ENCODE measurements at places on chromosomes 4 and X. TPM values are rescaled to one million over a fixed set of nuclear protein-coding genes. Genes with fewer than 3 reads are reported as not detected.

Gene VCX
- not detected for total RNA-seq

Gene TLR8
- total RNA-seq, result 35.7 TPM

Gene MAGEA8
- not detected for total RNA-seq

Gene PCSK1N
- total RNA-seq, result not detected

Gene RNF150
- total RNA-seq, result 16.8 TPM

Gene GPR82
- total RNA-seq, result 0.93 TPM

Gene CCDC120
- 4.8 TPM for total RNA-seq

Gene CENPVL1
- total RNA-seq, result not detected

Gene CD40LG
- total RNA-seq, result 1.9 TPM

Gene EMCN
- 3.8 TPM for total RNA-seq

Gene AMTN
- not detected for total RNA-seq

Gene CHRDL1
- total RNA-seq, result 92.6 TPM

Gene PRR32
- not detected for total RNA-seq

Gene LGI2
- total RNA-seq, result 0.51 TPM

- H3K27ac ChIP-seq, result no peak overlapping the region
- H3K4me1 ChIP-seq, result no peaks in the 10 kb centered on the region
- H3K4me3 ChIP-seq, result no peak overlapping the region
- DNase-seq, result no peak
These were observed 375.3 kb downstream of the PCDH10 start for GRCh38 chr4:133524369-133524768.

DNA sequence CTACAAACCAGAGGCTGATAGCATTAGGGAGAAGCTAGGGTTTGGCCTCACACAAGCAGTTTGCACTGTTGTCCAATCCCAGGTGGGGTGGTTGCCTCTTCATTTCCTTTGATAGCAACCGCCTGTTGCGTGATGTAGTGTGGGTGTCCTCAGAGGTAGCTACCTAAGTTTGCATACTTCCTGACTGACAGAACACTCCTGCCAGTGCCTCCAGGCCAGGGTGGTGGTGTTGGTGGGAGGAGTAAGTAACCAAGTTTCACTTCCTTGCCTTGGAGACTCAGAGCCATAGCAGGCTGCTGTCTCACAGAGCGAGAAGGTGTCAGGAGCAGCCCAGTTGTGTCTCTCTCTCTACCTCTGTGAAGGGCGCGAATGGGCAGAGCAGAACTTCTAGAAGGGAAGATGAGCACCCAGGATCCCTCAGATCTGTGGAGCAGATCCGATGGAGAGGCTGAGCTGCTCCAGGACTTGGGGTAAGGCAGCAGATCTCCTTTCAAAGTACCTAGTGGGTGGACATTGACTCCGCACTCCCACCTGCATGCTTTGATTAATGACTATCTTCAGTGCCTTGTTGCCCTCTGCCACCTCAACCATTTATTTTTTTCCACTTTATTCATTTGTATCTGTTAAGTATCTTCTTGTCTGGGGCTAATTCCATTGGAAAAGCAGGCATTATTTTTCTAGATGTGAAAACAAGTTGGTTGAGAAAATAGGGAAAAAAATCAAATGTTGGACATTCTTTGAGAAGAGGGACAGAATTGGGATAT, at the start of gene DAPP1:
DAPP1 (plus strand) TSS at position 283 of the 764 bp plus-strand sequence; CDS start at position 370, 87 bp downstream.
- peak within 1 kb of the TSS; percentile 54 for H3K4me3 ChIP-seq
- H3K27me3 ChIP-seq, result no peaks in the 10 kb centered on the region
- peak; percentile 93 for DNase-seq
- H3K27ac ChIP-seq, result peak within 1 kb of the TSS; percentile 90
- no peaks in the 10 kb centered on the region for H3K36me3 ChIP-seq
- peaks cover 49% of the 10 kb centered on the region for H3K4me1 ChIP-seq

GRCh38 chr4:24137671-24138601, 248.1 kb upstream of the PPARGC1A start:
- no peaks in the 10 kb centered on the region for H3K4me1 ChIP-seq
- no peak for DNase-seq
- H3K4me3 ChIP-seq, result no peak overlapping the region
- no peak overlapping the region for H3K27ac ChIP-seq

GRCh38 chr4:186927624-186928023, 204.0 kb upstream of the FAT1 start:
- no peak overlapping the region for H3K27ac ChIP-seq
- no peak overlapping the region for H3K4me3 ChIP-seq
- H3K27me3 ChIP-seq, result no peaks in the 10 kb centered on the region
- no peaks in the 10 kb centered on the region for H3K36me3 ChIP-seq

- H3K4me1 ChIP-seq, result no peaks in the 10 kb centered on the region
- no peak overlapping the region for H3K27ac ChIP-seq
- no peak overlapping the region for H3K4me3 ChIP-seq
- no peaks in the 10 kb centered on the region for H3K36me3 ChIP-seq
- no peaks in the 10 kb centered on the region for H3K27me3 ChIP-seq
These were observed 203.0 kb downstream of the ARAP2 start for GRCh38 chr4:36041340-36041739.

- H3K27ac ChIP-seq, result no peak overlapping the region
- no peaks in the 10 kb centered on the region for H3K4me1 ChIP-seq
- H3K4me3 ChIP-seq, result no peak overlapping the region
- H3K27me3 ChIP-seq, result peaks cover 91% of the 10 kb centered on the region
- no peaks in the 10 kb centered on the region for H3K36me3 ChIP-seq
These were observed 129.2 kb downstream of the FAM53A start for GRCh38 chr4:1554876-1555265.

DNA sequence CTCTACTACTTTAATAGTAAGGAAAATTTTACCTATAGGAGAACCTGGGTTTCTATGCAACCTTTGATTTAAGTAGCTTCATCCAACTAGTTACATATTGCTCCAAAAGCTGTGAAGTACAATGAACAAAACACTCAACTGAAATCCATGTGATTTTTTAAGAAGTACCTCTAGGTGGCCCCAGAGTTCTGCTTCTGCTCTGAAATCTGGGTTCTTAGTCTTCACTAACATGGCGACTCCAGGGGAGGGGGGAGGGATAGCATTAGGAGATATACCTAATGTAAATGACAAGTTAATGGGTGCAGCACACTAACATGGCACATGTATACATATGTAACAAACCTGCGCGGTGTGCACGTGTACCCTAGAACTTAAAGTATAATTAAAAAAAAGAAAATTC, 73.4 kb upstream of the MAGEB2 start:
- no peak overlapping the region for H3K4me3 ChIP-seq
- H3K4me1 ChIP-seq, result no peaks in the 10 kb centered on the region
- no peak overlapping the region for H3K27ac ChIP-seq
- H3K27me3 ChIP-seq, result no peaks in the 10 kb centered on the region

GRCh38 chr4:99749445-99750391, 66.9 kb upstream of the DAPP1 start:
- no peaks in the 10 kb centered on the region for H3K4me1 ChIP-seq
- H3K27me3 ChIP-seq, result no peaks in the 10 kb centered on the region
- no peak overlapping the region for H3K4me3 ChIP-seq
- no peaks in the 10 kb centered on the region for H3K36me3 ChIP-seq

GRCh38 chrX:44003975-44004374, 30.8 kb upstream of the NDP start:
- DNase-seq, result no peak
- no peak overlapping the region for H3K27ac ChIP-seq
- no peaks in the 10 kb centered on the region for H3K36me3 ChIP-seq
- no peaks in the 10 kb centered on the region for H3K27me3 ChIP-seq

GRCh38 chrX:101552714-101553113, 2.4 kb downstream of the ARMCX1 start:
- no peak for DNase-seq
- no peaks in the 10 kb centered on the region for H3K4me1 ChIP-seq
- no peaks in the 10 kb centered on the region for H3K27me3 ChIP-seq
- peaks cover 3% of the 10 kb centered on the region for H3K36me3 ChIP-seq
- no peak overlapping the region for H3K27ac ChIP-seq

GRCh38 chrX:10010686-10011085, 43.5 kb downstream of the CLDN34 start:
- H3K4me1 ChIP-seq, result peaks cover 24% of the 10 kb centered on the region
- peak overlapping the region; percentile 0 for H3K27ac ChIP-seq

DNA sequence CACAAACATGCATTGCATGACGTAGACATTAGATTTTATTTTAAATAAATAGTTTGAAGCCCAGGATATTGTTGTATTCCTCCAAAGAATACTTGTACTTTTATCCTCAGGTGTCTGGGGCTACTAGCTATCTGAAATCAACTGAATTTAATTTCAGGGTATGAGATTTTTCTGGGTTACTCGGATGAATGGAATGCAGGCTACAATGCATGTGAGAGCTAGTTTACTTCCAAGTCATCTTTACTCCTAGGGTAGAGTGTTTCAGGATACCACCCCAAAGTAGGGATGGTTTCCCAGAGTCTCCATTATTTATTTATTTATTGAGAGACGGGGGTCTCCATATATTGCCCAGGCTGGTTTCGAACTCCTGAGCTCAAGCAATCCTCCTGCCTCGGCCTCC, 66.4 kb downstream of the HPRT1 start:
- no peaks in the 10 kb centered on the region for H3K36me3 ChIP-seq
- no peak overlapping the region for H3K4me3 ChIP-seq
- no peaks in the 10 kb centered on the region for H3K4me1 ChIP-seq
- H3K27ac ChIP-seq, result no peak overlapping the region
- no peaks in the 10 kb centered on the region for H3K27me3 ChIP-seq
- DNase-seq, result no peak

- no peaks in the 10 kb centered on the region for H3K36me3 ChIP-seq
- H3K27me3 ChIP-seq, result no peaks in the 10 kb centered on the region
- no peaks in the 10 kb centered on the region for H3K4me1 ChIP-seq
- no peak overlapping the region for H3K27ac ChIP-seq
- no peak overlapping the region for H3K4me3 ChIP-seq
These were observed 12.3 kb upstream of the PGRMC1 start for GRCh38 chrX:119223783-119224182.

GRCh38 chr4:148015058-148015457, 283.2 kb downstream of the ARHGAP10 start:
- no peak overlapping the region for H3K27ac ChIP-seq
- no peak for DNase-seq
- no peaks in the 10 kb centered on the region for H3K27me3 ChIP-seq
- no peak overlapping the region for H3K4me3 ChIP-seq
- H3K36me3 ChIP-seq, result no peaks in the 10 kb centered on the region

- peak overlapping the region; percentile 47 for H3K4me3 ChIP-seq
- no peak for DNase-seq
- H3K36me3 ChIP-seq, result no peaks in the 10 kb centered on the region
- H3K4me1 ChIP-seq, result peaks cover 31% of the 10 kb centered on the region
- peak overlapping the region; percentile 95 for H3K27ac ChIP-seq
- no peaks in the 10 kb centered on the region for H3K27me3 ChIP-seq
These were observed 679 bp upstream of the MSL3 start for GRCh38 chrX:11757397-11757718.

GRCh38 chr4:98151145-98151924, 8.1 kb upstream of the STPG2 start:
- H3K27me3 ChIP-seq, result no peaks in the 10 kb centered on the region
- no peak overlapping the region for H3K4me3 ChIP-seq
- H3K4me1 ChIP-seq, result peaks cover 6% of the 10 kb centered on the region
- H3K36me3 ChIP-seq, result no peaks in the 10 kb centered on the region
- H3K27ac ChIP-seq, result no peak overlapping the region

- no peaks in the 10 kb centered on the region for H3K36me3 ChIP-seq
- no peaks in the 10 kb centered on the region for H3K27me3 ChIP-seq
- no peak overlapping the region for H3K27ac ChIP-seq
These were observed 29.8 kb upstream of the TEX13C start for GRCh38 chrX:125289920-125290319.

DNA sequence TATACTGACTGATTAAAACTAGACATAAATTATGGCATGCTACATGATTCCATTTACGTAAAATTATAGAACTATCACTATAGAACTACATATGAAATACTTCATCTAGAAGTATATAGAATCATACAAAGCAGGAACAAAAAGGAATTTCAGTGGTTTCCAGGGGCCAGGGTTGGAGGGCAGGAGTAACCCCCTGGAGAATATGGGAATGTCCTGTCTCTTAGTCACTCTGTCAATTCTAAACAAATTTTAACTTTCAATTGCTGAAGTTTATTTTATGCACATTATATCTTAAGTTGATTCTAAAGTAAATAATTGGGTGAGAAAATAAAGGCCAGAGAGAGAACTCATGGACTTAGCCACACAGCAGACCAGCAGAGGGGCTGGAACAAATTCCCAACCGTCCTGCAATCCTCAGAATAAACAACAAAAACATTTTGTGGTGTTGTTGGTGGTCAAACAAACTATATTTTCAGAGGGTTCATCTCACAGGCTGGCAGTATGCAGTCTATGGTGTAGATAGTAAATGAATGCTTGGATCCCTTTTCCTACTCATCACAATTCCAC, 476.9 kb upstream of the SLIT2 start:
- no peaks in the 10 kb centered on the region for H3K4me1 ChIP-seq
- H3K27me3 ChIP-seq, result no peaks in the 10 kb centered on the region
- H3K27ac ChIP-seq, result no peak overlapping the region
- DNase-seq, result no peak
- no peak overlapping the region for H3K4me3 ChIP-seq

GRCh38 chr4:8240211-8241041, 29.1 kb upstream of the HTRA3 start:
- DNase-seq, result no peak
- no peaks in the 10 kb centered on the region for H3K27me3 ChIP-seq
- peaks cover 51% of the 10 kb centered on the region for H3K4me1 ChIP-seq

DNA sequence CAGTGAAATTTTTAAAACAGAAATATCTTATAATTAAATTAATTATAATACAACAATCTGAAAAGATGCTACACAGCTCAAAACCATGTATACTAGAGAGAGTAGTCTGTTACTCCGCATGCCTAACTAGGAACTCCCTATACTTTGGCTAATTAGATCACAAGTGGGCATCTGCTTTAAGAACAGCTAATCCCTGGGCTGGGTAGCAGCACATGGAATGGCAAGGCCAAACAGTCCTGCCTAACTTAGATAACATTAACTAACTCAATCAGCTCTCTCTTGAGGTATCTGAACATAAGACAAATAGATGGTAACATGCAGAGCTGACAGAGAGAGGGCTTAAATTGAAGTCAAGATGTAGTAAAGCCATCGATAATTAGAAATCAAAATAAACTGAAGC, 9.9 kb downstream of the CHIC2 start:
- no peak overlapping the region for H3K27ac ChIP-seq
- peaks cover 75% of the 10 kb centered on the region for H3K4me1 ChIP-seq
- H3K4me3 ChIP-seq, result no peak overlapping the region

GRCh38 chr4:185011408-185011807, 6.9 kb upstream of the HELT start:
- no peaks in the 10 kb centered on the region for H3K36me3 ChIP-seq
- H3K27ac ChIP-seq, result no peak overlapping the region
- H3K4me1 ChIP-seq, result peaks cover 10% of the 10 kb centered on the region
- peaks cover 87% of the 10 kb centered on the region for H3K27me3 ChIP-seq
- DNase-seq, result no peak

GRCh38 chr4:108611365-108611764, 9.0 kb upstream of the RPL34 start:
- H3K36me3 ChIP-seq, result peaks cover 3% of the 10 kb centered on the region
- no peak overlapping the region for H3K27ac ChIP-seq
- no peak for DNase-seq
- no peaks in the 10 kb centered on the region for H3K27me3 ChIP-seq
- H3K4me3 ChIP-seq, result peak overlapping the region; percentile 12

GRCh38 chr4:186318481-186318880, 52.5 kb downstream of the F11 start:
- H3K4me1 ChIP-seq, result no peaks in the 10 kb centered on the region
- H3K4me3 ChIP-seq, result no peak overlapping the region
- no peak overlapping the region for H3K27ac ChIP-seq
- H3K27me3 ChIP-seq, result no peaks in the 10 kb centered on the region

GRCh38 chrX:38110231-38110630, 103.9 kb downstream of the SYTL5 start:
- no peaks in the 10 kb centered on the region for H3K36me3 ChIP-seq
- H3K4me3 ChIP-seq, result no peak overlapping the region
- peaks cover 8% of the 10 kb centered on the region for H3K27me3 ChIP-seq
- no peaks in the 10 kb centered on the region for H3K4me1 ChIP-seq

- H3K4me3 ChIP-seq, result no peak overlapping the region
- H3K36me3 ChIP-seq, result peaks cover 10% of the 10 kb centered on the region
- DNase-seq, result no peak
- peaks cover 57% of the 10 kb centered on the region for H3K4me1 ChIP-seq
- H3K27me3 ChIP-seq, result no peaks in the 10 kb centered on the region
These were observed 38.9 kb upstream of the CLCN4 start for GRCh38 chrX:10117864-10118377.
